ENCODE measurements at places on chromosomes 12 and 14.

GRCh38 chr12:122158700-122159285 is 15.2 kb downstream of the IL31 start:
- no peak overlapping the region for H3K27ac ChIP-seq
- H3K4me1 ChIP-seq = no peaks in the 10 kb centered on the region
- H3K36me3 ChIP-seq = no peaks in the 10 kb centered on the region
- DNase-seq = no peak

DNA sequence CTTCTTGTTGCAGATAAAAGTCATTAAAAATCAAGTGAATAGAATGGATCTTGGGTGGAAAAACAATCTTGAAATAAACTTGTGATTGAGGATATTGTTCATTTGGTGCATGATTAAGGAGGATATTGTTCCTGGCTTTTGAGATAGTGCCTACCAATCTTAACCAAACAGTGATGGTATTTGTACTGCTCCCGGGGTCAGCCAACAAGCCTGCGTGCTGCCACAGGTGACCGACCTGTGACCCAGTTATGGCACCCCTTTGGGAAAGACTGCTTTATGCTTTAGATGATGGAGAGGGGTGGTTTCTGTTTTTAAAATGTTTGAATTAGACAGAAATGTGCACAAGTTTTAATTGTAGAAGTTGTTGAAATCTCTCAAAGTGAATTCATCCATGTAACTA is 41.6 kb downstream of the SUDS3 start:
- H3K4me1 ChIP-seq = no peaks in the 10 kb centered on the region
- H3K36me3 ChIP-seq = peaks cover 57% of the 10 kb centered on the region
- no peaks in the 10 kb centered on the region for H3K27me3 ChIP-seq
- no peak for DNase-seq

GRCh38 chr14:51869411-51870100 is 9.1 kb downstream of the GNG2 start:
- peaks cover 27% of the 10 kb centered on the region for H3K36me3 ChIP-seq
- no peak for DNase-seq
- peak overlapping the region; percentile 72 for H3K27ac ChIP-seq
- peak overlapping the region; percentile 44 for H3K4me3 ChIP-seq

- peaks cover 30% of the 10 kb centered on the region for H3K36me3 ChIP-seq
- H3K4me1 ChIP-seq = peaks cover 28% of the 10 kb centered on the region
- no peaks in the 10 kb centered on the region for H3K27me3 ChIP-seq
These were observed 37.3 kb downstream of the BAZ1A start for GRCh38 chr14:34837801-34838322.

GRCh38 chr12:5966486-5967095 is 21.5 kb upstream of the ANO2 start:
- H3K27ac ChIP-seq = no peak overlapping the region
- no peaks in the 10 kb centered on the region for H3K4me1 ChIP-seq
- H3K36me3 ChIP-seq = no peaks in the 10 kb centered on the region
- DNase-seq = no peak

DNA sequence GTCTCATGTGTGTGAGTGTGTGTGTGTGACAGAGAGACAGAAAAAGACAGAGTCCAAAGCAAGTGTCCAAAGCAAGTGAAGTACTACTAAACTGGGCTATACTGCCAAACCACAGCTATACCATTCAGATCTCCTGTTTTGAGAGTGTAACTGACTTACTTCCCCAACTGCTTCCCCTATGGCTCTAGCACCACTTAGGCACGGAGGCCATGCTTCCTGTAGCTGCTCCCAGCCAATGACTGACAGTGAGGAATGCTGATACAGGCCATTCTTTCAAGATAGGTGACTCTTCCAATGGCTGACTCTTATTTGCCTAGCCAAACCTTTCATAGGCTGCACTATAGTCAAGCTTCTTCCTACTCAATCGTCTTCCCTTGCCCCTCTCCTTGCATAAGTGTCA is 393.2 kb downstream of the BCAT1 start:
- no peak overlapping the region for H3K27ac ChIP-seq
- peaks cover 4% of the 10 kb centered on the region for H3K27me3 ChIP-seq
- peaks cover 15% of the 10 kb centered on the region for H3K4me1 ChIP-seq
- no peaks in the 10 kb centered on the region for H3K36me3 ChIP-seq
- H3K4me3 ChIP-seq = no peak overlapping the region
- DNase-seq = no peak

- peak overlapping the region; percentile 67 for H3K4me3 ChIP-seq
- H3K27me3 ChIP-seq = no peaks in the 10 kb centered on the region
- H3K27ac ChIP-seq = peak overlapping the region; percentile 97
These were observed 258.0 kb upstream of the PLEKHG7 start for GRCh38 chr12:92444763-92445162.

Data from activated B cell treated with CpG ODN at 0.5 μM for 24 hours (primary cell).